ENCODE measurements at places on chromosomes 5 and 9.

- DNase-seq: no peak
Observed at GRCh38 chr9:137606005-137606621, 627 bp downstream of the ARRDC1 start.

DNA sequence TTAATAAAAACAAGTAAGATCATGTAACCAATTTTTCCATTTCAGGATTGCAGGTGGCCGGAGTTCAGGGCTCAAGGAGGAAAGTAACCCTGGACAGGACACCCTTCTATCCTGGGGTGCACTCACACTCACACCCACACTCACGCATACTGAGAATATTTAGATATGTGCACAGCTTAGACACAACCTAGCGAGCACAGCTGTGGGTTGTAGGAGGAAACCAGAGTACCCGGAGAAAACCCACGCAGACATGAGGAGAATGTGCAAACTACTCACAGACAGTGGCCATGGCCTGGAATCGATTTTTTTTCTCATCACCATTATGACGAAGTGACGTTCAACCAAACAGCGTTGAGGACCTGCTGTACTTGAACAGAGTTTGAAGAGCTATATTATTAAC is 4.5 kb upstream of the EFNA5 start:
- DNase-seq: no peak

- no peak for DNase-seq
Observed at GRCh38 chr5:34483442-34484033, 172.6 kb upstream of the RAI14 start.

GRCh38 chr5:103263054-103263453 is 4.5 kb downstream of the MACIR start:
- no peak for DNase-seq

DNA sequence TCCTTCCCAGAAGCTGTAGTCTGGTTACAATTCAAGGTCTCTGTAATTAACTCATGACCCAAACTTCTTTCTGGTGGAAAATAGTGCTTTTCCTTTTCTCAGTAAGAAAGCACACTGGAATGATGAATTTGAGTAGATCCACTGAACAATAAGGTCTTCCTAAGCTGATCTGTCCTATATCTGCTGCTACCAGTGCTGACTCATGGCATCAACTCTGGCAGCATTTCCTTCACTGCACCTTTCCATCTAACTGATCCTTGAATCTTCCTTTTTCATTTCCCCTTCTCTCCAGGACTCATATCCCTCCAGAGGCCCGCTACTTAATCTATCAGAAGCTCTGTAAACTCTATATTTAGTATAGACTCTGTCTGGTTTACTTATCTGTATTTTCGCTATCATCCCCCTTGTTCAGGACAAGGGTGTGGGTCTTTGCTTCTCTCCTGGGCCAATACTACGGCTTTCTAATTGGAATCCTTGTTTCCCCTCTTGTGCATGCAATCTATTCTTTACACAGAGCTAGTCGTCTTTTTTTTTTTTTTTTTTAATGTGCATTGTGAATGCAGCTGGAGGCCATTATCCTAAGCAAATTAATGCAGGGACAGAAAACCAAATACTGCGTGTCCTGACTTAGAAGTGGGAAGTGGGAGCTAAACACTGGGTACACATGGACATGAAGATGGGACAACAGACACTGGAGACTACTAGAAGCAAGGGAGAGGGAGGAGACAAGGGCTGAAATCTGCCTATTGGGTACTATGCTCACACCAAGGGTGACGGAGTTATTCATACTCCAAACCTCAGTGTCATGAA is 192.2 kb upstream of the RPS23 start:
- DNase-seq: no peak

- DNase-seq: no peak
Observed at GRCh38 chr9:19154135-19154612, 26.9 kb upstream of the PLIN2 start.

DNA sequence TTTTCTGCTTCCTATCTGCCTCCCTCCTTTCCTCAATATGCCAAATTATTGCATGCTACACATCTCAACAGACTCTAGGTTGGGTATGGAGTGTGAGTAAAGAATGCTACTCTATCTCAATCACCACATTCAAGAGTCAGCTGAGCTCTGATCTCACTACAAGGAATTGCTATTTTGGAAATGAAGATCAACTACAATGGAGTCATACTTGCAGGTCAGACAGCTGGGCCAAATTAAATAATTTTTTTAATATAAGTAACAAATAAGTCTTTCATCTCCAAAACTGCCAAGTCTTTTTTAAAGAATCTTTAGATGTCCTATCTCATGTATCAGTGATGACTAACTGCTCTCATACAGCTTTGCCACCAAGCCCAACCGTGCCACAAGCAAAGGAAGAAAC is 64.0 kb downstream of the DEPDC1B start:
- DNase-seq: no peak

GRCh38 chr5:53472720-53473510 is 7.5 kb upstream of the FST start:
- DNase-seq: no peak

All from CD4-positive, alpha-beta T cell treated with Interleukin-6 at 100 ng/mL for 8 hours (primary cell).